Gastroesophageal sphincter (tissue), 4 donors: ENCODE measurements at places on chromosomes 13 and 19.
A peak's percentile ranks its signal among the peaks of the same experiment; 100 is the strongest.

DNA sequence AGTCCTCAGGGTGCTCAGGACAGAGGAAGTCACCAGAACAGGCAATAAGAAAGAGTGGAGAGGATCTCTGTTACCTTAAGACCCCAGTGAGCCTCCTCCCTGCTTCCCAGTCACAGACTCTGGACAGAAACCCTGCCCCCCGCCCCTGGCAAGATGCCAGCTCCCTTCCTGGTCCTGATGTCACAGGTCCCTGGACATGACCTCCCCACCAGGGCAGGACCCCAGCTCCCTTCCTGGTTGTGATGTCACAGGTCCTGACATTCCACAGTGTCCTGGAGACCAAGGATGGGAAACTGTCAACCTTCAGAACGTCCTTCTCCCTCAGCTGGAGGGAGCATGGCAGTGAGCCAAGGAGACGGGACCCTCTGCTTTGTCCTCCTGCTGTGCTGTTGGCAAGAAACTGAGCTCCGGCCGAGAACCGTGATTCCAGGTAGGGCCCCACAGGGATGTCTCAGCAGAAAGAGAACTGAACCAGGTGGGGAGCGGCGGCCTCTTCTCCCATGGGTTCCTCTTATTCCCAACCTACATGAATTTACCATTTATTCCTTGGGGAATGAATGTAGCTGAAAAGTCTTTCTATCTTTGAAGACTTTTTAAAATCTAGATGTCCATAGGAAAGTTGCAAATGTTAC is at the start of gene SPACA7:
Gene SPACA7, plus strand, starts transcription at position 306 of the 632 bp plus-strand sequence. Its CDS starts 31 bp downstream, at position 337.
- no peak for ATAC-seq

DNA sequence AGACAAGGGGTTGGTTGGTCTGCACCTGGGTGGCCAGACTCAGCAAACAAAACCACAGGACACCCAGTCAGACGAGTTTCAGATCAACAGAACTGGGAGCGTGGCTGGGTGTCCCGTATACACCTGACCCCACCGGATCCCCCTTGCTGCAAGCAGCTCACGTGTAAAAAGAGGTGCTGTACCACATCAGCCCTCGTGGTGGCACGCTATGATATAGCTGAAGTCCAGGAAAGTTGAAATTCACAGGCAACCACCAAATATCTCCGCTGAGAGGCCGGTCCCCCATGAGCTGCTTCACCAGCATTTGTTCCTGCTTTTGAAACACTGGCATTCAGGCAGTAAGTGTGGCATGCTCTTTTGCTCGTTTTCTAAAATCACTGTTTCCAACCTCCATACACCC is 92.3 kb downstream of the TUBA3C start:
- ATAC-seq: no peak

DNA sequence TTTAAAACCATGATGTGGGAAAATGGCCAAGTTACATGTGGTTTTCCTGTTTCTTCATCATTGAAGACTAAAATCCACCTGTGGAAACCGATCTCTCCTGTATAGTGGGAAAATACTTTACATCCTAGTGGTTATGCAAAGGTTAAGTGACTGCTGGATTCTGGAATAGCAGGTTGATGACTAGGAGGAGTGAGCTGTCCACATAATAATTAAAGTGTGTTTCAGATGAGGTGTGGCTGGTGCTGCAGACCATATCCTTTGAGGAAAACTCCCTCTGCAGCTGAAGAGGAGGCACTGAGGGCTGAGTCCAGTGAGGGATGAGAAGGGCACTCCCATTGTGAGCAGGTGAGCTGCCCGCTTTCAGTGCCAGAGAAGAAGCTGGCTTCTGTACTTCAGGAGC is 43.2 kb downstream of the DCLK1 start:
- no peak for ATAC-seq

DNA sequence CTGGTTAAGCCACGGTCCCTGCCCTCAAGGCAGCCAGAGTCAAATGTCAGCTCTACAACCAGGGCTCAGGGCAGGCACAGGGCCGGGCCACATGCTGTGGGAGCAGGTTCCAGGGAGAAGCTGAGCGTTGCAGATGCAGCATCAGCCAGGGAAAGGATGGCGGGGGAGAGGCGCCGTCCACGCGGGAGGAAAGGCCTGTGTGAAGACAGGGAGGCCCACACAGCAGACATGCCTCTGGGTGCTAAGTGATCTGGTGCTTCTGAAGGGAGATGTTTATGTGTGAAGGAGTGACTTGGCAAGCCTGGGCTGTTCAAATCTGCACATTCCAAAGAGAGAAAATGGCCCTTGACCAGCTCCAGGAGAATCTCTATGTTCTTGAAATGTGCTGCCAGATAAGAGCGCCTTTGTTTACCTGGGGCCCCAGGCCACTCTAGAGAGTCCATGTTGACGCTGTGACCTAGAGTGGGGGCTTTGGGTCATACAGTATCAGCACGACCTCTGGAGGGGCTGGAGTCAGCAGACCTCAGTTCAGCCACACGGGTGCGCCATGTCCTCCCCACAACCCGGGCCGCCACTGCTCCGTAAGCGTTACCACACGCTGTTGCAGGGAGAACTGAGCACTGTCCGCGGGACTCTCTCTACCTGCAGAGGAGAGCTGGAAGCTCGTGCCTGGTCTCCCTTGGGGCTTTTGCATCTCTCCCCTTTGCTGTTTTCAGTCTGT is 15.9 kb upstream of the ATF5 start:
- peak; percentile 33 for ATAC-seq

- no peak for ATAC-seq
Observed at GRCh38 chr13:27662738-27663470, 41.2 kb downstream of the POLR1D start.

GRCh38 chr19:31706691-31707620 is 357.7 kb upstream of the TSHZ3 start:
- no peak for ATAC-seq

DNA sequence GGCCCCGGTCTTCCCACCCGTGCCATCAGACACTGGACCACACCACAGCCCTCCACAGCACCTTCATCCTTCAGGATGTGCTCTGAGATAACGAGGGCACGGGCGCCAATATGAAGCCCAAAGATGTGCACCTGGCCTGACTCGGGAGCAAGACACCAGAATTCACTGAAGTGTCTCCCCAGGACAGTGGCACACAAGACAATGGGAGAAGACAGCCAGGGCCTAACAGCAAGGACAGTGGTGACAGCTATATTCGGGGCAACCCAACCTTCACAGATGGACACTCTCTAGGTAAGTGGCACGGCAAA is 7.2 kb downstream of the DDX39A start:
- ATAC-seq: no peak

GRCh38 chr13:40547591-40548315 is 118.7 kb downstream of the FOXO1 start:
- ATAC-seq: no peak

- no peak for ATAC-seq
Observed at GRCh38 chr13:67630640-67631039, 400.5 kb upstream of the PCDH9 start.

GRCh38 chr19:39156326-39157230 is 31.0 kb downstream of the PAK4 start:
- peak; percentile 36 for ATAC-seq

- no peak for ATAC-seq
Observed at GRCh38 chr13:102970542-102970941, 95.7 kb downstream of the SLC10A2 start.

GRCh38 chr19:35146746-35147459 is 3.8 kb downstream of the FXYD7 start:
- ATAC-seq: no peak

GRCh38 chr13:110625771-110626321 is 10.5 kb downstream of the NAXD start:
- ATAC-seq: no peak

GRCh38 chr13:44435919-44436510 is 62.4 kb downstream of the SERP2 start:
- ATAC-seq: no peak

GRCh38 chr19:51733742-51734522 is 10.1 kb upstream of the HAS1 start:
- ATAC-seq: no peak

DNA sequence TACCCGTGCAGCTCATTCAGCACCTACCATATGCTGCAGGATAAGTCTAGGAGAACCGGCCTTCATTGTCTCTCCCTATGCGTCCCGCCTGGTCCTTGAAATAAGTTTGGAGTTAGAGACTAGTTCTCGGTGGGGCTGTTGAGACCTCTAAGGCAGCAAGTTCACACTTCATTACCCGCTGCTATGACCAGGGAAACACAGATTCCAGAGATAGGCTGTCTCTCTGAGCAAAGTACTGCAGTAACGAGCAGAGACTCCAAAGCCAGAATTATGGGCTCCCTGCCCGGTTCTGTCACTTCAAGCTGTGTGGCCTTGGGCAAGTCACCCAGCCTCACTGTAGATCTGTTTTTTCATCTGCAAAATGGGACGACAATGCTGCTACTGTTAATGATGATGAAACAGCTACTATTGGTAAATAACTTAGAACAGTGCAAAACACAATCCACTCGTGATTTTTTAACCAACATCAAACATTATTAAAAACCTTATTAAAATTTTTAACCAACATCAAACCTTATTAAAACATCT is 184.1 kb downstream of the USP12 start:
- no peak for ATAC-seq

DNA sequence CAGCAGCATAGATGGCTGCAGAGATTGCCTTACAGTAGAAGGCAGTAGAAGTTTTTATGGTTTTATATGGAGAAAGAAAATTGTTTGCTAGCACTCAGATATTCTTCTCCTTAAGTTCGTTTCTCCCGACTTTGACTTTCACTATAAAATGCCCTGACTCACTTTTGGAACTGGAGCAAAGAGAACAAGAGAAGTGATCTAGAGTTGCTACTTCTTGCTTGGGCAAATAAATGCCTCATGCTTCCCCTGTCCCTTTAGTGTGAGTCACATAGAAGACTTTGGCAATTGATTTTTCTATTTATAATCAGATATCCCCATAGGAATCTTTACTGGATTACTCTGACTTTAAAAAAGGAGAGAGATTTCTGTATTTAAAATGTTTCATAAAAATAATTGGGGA is 46.9 kb downstream of the ITGBL1 start:
- ATAC-seq: no peak

- ATAC-seq: no peak
Observed at GRCh38 chr13:101942535-101943157, 459.2 kb downstream of the FGF14 start.

DNA sequence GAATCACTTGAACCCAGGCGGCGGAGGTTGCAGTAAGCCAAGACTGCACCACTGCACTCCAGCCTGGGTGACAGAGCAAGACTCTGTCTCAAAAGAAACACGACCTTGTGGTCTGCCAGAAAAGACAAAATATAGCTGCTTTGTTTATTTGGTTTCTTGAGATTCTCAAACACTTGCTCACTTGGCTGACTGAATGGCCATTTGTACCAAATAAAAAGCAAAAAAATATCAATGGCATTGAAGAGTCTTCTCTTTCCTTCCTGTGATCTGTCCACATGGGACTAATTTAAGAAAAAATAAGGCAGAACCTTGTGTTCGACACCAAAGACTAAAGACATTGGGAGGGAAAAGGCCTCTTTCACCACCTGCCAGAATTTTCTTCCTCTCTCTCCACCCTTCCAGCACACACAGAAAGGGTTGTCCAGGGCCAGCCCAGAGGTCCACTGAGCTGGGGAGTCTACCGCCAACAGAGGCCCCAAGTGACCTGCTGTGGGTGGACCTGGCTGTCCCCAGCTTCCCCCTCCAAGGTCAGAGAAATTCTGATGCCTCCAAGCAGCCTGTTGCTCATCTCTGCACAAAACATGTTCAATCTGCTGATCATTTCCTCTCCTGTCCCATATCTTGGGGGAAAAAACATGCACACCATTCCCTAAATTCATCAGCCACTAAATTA is 5.9 kb downstream of the BRME1 start:
- no peak for ATAC-seq

DNA sequence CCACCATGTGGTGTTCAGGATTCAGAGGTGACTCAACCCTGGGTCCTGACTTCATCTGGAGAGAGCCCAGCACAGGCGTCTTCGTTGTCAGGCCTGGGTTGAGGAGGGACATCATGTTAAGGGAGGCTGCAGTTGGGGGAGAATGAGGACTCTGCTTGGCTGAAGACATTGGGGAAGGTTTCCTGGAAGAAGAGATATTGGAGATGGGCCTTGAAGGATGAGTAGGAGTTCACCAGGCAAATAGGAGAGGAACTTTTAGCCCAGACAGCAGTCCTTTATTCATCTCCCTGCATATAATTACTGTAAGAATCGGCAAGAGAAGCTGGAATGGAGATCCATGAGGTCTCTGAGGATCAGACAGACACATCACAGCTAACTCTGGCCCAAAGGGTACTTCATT is 38.9 kb downstream of the VAV1 start:
- no peak for ATAC-seq

DNA sequence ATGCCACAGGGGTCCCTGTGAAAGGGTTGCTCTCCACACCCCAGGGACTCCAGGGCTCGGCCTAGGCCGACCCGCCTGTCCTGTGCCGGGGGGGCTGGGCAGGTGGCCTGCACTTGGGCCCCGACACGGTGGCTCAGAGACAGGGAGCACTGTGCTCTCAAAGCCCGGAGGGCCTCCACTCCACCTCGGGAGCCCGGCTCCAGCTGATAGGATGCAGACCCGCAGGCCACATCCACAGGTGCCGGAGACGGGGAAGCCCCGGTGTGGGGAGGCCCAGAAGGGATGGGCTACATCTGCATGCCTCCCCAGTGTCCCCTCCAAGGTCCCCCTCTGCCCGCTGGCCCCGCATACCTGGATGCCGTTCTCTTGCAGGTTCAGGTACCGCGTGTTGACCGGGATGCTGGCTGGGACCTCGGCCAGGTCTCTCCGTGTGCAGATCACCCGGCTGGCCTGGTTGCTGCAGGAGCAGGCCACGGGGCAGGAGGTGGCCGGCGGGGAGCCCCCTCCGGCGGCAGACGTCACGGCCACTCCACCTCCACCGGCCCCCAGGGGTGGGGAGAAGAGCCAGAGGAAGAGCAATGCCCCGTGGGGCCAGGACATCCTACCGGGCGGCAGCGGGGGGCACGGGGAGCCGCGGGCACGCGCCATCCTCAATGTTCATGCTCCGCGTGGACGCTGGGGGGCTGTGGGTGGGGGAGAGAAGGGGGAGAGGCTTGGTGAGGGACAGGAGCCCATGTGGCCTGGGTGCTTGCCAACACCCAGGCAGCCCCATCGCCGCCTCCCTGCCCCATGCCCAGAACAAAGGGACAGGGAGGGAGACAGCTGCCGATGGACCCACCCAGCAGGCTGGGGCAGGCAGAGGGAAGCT is 19.8 kb downstream of the LRRC4B start:
- no peak for ATAC-seq

DNA sequence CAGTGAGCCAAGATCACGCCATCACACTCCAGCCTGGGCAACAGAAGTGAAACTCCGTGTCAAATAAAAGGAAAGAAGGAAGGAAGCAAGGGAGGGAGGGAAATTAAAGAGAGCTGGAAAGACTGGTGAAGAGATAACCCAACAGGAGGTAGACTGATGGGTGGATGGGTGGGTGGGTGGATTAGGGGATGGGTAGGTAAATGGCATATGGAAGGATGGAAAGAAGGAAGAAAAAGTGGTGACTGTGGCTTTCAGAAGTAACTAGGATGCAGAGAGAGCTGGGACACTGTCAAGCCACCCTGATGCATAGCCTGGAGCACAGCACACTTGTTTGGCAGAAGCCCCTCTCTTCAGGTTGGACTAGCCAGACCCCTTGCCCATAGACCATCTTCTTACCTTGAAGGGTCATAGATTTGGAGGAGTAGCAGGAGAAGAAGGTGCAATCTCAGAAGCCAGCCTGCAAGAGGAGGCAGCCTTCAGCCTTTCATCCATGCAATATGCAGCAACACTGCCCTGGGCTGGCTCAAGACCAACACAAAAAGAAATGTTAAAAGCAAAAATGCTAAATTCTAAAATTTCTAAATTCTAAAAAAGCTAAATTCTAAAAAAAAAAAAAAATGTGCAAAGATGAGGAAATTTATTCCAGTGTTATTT is 5.1 kb downstream of the IQCN start:
- ATAC-seq: no peak

- ATAC-seq: peak; percentile 71
Observed at GRCh38 chr19:42132851-42133528, 744 bp upstream of the POU2F2 start.
